ENCODE measurements at places on chromosomes 1 and 21.

DNA sequence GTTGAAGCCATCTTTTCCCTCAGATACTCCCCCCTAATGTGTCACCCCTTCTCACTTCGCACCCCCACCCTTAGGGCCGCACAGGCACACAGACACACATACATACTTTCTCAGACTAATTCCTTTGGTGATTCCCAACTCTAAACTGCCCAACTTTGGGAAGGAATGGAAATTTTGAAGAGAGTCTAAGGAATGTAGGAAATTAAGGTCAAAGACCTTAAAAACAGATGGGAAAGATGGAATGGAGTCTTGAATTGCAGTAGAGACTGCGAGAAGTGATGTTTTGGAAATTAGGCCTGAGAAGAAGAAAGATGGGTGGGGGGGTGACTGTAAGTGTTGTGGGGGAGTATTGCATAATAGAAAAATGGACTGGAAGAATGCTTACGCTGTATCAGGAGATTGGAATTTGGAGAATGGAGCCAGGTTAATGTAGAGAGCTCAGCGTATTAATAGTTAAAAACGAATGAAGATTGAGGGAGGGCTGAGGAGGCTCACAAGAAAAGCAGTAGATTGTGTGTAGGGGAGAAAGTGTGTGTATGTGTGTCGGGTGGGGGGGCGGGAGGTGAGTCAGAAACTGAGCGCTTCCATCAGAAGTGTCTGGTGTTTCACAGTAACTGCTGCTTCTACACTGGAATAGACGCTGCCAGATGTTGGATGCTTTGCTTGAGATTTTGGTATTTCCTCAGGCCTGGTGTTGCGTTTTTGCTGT lies 1.7 kb downstream of the PIP5K1A start:
- no peak for DNase-seq

DNA sequence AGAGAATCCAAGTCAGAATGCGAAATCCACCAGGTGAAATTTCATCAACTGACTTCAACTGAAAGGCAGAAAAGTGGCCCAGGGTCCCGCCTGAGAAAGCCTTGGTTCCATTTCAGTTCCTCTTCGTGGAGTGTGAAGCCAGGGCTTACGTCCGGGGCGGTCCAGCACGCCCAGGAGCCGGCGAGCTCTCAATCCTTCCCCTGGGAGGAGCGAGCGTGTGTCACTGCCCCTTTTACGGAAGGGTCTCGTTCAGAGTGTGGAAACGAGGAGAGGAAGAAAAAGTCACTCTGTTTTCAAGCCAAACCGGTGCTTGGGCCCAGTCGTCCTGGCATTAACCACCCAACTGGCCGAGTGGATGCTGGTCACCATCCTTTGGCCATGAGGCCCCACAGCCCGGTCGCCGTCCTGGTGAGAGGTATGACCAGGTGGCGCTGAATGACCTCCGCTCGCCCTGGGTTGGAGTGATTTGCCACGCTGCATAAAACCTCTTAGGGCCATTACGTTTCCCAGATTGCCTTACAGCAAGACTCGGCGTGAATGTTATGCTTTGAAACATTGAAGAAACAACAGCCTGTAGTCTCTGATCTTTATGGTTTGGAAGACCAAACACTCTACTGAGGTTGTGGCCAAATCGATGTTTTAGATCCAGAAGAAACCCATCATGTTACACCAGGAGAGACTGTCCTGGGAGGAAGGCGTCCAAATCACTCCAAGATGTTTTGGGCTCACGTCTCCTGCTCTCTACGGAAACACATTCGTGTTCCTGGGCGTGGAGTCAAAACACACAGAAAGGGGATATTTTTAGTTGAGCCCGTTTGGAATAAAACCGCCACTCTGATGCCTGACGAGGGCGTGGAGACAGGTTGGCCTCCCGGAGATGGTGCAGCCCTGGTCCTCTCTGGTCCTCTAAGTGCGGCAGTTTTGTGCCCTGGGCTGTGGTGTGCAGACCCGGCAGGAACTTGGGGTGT lies 93.6 kb upstream of the ACTRT2 start:
- no peak for DNase-seq

DNA sequence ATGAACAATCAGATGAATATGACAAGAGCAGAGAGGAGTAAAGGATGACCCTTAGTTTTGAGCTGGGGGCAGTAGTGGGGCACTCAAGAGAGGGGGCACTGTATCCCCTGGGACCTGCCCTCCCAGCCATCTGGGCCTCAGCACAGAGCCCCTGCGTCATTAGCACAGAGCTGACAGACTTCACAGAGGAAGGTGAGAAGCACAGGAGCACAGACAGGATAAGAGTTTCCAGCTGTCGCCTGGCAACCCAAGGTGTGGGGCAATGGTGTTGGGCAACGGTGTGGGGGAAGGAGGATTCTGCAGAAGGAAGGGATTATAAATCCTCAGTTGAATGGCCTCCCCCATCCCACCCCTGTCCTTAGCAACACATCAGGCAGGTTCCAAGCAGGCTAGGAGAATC lies 30.2 kb downstream of the RAB3B start:
- no peak for DNase-seq

GRCh38 chr1:941015-941587 lies 17.4 kb downstream of the SAMD11 start:
- DNase-seq = no peak
